NCI-H1092 treated with DMSO at 0.1 percent for 48 hours (cell line): ENCODE measurements at places on chromosomes 4 and X.

- DNase-seq = no peak
Observed at GRCh38 chr4:176438401-176438800, 118.6 kb downstream of the SPCS3 start.

GRCh38 chr4:14446311-14446710, 556.0 kb upstream of the CPEB2 start:
- no peak for DNase-seq

- DNase-seq = no peak
Observed at GRCh38 chr4:55386073-55386472, 9.7 kb upstream of the TMEM165 start.

DNA sequence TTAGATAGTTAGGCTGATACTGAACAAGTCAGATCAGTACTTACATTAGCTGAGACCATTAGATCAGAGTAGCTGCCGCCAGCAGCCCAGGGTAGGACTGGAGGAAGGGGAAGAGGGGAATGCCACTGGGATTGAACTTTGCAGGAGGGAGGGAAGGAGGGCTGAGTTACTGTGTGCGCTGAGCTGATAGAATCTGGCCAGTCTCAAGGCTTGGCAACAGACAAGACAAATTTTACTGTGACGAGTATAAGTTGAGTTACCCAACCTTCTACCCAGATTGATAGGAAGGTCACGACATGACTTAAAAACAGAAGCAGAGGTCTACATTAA, 372.1 kb downstream of the OPHN1 start:
- DNase-seq = no peak

GRCh38 chrX:45056428-45057145, 144.1 kb downstream of the DIPK2B start:
- DNase-seq = no peak

GRCh38 chr4:122854447-122855352, 28.1 kb downstream of the FGF2 start:
- DNase-seq = no peak

DNA sequence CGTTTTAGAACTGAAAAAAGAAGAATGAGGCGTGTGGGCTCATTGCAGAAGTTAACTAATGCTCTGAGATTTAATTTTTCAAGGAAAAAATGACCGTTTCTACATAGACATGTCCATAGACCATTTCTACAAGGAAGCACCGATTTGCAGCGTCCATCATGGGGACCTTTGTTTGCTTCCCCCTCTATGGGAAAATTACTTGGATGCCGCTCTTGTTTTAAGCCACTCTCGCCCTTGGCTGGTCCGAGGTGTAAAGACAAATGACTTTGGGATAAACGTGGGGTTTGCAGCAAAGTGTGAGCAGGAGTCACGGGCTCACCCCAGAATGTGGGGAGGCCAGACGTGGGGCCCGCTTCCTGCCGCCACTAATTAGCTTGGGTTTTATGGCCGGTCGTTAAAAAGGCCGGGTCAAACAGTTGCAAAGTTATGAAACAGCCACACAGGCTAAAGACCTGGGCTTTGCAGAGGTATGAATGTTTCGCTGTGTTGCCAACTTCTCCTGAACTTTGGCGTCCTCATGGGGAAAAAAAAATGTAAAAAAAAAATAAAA, 235.9 kb downstream of the SHOX start:
- no peak for DNase-seq

GRCh38 chrX:10577853-10578252, 42.5 kb downstream of the MID1 start:
- DNase-seq = no peak
